Thymus (tissue), 14 donors: ENCODE measurements at places on chromosomes 3 and 15.

DNA sequence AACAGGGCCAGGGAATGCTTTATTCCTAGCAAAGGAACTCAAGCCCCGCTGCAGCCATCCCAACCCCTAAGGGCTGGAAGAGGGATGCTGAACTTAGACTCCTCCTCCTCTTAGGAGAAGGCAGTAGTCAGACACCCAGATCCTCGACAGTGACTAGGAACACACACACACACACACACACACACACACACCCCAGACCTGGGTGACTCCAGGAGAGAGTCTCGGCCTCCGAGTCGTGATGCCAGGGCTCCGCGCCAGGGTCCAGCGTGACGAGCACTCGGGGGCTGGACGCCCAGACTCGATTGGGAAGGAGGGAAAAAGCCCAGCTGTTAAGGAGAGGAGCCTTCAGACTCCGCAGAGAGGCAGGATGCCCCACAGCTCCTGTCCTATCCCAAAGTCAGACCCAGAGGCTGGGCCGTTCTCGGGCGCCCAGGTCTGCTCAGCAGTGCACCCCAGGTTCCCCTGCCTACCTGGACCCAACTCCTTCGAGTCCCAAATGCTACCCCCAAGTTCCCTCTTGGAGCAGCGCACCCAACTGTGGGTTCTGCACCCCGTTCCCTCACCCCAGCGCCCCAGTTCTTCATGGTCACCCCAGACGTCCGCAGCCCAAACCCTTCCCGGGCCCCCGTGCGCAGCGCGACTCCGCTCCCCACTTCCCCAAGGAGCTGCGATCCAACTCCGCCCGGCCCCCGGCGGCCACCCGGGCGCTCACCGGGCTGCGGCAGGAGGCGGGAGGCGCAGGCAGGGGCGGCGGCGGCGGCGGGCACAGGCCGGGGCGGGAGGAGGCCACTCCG lies 421 bp downstream of the BMF start:
- DNase-seq: no peak

DNA sequence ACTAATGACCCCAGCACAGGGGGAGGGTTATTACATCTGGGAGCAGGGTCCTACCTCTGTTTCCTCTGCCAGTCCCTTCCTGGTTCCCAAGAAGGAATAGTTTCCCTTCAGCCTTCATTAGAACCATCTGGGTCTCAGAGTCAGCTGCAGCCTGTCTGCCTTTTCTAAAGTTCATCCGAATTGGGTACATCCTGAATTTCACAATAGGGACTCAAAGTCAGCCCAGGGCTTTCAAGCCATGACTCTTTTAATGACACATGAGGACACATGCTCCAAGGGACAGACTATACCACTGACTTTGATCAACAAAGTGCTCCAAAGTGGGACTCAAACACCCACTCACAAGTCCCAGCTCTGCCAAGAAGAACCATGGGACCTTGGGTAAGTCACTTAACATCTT lies 12.7 kb upstream of the CRABP1 start:
- DNase-seq: no peak

GRCh38 chr15:44710236-44711095 lies 657 bp downstream of the PATL2 start:
- DNase-seq: peak; percentile 75

- DNase-seq: no peak
These were observed 1359.8 kb downstream of the ZPLD1 start for GRCh38 chr3:103794656-103795055.

GRCh38 chr3:184260724-184261269 lies 556 bp downstream of the CAMK2N2 start:
- no peak for DNase-seq

GRCh38 chr3:141699897-141700296 lies 38.2 kb upstream of the RNF7 start:
- DNase-seq: no peak

GRCh38 chr3:118809696-118810498 lies 224.7 kb downstream of the IGSF11 start:
- DNase-seq: no peak

DNA sequence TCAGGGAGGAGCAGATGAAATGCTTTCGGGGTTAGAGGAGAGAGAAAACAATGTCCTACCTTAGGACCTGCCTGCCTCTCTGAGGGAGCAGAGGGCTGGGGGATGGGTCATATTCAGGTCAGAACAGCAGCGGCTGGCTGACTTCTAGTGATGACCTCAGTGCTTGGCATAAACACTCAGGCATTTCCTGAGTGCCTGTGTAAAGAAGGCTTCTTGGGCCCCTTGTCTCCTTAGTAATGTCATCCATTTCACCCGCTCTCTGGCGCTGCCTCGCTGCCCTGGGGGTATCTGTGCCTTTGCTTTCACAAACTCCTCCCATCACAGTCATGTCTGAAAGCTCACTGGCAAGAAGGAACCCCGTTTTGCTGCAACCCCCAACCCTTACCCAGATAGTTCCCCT lies 82.9 kb upstream of the GSK3B start:
- DNase-seq: no peak

DNA sequence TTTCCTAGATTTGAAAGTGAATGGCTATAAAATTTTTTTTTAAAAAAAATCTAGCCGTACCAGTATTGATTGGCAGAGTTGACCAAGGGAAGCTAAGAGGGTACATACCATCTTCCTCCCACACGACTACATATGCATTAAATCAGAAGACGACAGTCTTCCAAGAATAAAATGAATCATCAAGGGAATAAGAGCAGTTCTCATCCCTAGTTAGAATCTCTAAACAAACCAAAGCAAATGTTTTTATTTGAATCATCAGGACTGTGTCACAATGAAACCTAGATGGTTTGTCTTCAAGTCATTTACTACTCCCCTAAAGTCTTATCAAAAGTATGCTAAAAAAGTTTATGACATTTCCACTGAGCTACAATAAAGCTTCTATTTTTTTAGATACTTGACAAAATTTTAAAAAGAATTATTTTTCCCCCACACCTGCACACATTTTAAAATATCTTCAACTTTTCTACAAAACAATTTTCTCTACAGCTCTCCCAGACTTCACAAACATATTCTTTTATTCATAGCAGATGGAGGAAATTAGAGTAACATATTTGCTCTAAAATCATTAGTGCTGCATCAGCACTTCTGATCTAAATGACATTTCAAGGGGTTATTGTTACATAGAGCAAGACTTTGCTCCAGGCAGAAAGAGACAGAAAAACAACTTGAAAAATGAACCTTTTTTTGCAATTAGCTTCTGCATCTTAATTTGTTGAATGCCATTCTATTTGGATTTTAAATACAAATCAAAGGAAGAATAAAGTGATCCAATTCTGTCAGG lies 547.1 kb downstream of the FHIT start:
- DNase-seq: no peak

- DNase-seq: no peak
These were observed 31.8 kb downstream of the PCOLCE2 start for GRCh38 chr3:142857056-142857455.

GRCh38 chr3:71511446-71511845 lies 72.1 kb downstream of the FOXP1 start:
- no peak for DNase-seq

DNA sequence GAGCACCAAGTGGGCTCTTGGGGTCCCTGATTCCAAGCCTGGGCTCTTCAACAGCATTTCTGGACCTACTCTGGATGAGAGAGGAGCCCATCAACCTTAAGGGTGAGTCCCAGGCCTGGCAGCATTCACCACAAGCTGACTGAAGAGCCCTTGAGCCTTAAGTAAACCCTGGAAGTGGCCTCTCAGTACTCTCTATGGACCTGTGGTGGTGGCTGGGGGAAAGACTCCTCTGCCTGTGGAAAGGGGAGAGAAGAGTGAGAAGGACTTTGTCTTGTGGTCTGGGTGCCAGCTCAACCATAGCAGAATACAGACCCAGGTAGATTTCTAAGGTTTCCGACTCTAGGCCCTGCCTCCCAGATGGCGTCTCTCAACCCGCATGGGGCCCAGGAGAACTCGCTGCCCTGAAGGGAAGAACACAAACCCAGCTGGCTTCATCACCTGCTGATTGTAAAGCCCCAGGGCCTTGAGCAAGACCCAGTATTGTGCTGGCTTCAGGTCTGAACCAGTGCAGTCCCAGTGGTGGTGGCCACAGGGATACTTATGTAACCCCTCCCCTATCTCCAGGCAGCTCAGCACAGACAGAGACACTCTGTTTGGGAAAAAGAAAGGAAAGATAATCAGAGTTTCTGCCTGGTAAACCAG lies 71.4 kb downstream of the TFDP2 start:
- DNase-seq: no peak

GRCh38 chr15:36896949-36897348 lies 203.4 kb downstream of the MEIS2 start:
- no peak for DNase-seq

DNA sequence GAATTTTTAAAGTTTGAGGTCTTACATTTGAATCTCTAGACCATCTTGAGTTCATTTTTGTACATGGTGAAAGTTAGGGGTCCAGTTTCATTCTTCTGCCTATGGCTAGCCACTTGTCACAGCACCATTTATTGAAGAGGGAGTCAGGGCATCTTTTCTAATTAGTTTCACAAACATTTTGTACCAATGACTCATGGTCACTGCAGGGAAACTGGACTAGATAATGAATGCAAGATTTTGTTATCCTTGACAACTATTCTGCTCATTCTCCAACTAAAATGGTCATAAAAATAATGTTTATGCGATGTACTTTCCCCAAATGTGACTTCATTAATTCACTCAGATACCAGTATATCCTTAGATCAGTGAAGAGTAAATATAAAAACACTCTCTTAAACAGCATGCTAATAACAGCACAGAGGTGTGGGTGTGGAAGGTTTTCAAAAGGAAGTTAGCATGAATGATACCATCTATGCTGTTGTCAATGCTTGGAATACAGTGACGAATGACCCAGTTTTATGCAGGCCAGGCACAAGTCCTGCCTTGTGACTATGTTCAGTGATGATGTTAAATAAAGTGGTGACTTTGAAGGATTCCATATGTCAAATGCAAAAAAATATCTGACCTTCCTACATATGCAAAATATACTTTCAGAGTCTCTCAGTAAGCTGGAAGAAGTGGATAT lies 314.9 kb upstream of the TMCO5A start:
- no peak for DNase-seq

DNA sequence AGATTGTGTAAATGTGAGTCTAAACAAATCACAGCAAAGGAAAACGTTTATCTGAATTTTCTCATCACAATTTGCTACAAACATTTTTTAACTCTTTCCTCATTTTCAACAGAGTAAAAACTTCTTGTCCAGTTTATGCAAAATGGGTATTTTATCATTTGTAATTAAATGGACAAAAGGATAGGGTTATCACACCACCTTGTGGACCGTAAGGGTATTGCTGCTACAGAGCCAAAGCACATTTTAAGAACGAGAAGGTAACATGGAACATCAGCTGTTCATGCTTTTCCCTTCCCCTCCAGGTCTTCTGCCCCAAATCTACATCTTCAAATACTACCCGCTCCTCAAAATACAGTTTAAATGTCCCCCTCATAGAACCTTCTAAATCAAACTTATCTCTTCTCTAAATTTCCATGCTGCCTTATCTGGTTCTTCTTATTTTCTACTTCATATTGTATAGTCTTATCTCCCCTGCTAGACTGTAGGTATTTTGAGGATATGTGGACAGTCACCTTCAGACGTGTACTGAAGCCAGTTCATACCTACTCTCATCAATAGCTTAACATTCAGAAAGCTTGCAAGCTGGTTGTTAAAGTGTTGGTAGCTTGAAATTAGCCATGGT lies 12.8 kb upstream of the SETMAR start:
- DNase-seq: peak; percentile 37

DNA sequence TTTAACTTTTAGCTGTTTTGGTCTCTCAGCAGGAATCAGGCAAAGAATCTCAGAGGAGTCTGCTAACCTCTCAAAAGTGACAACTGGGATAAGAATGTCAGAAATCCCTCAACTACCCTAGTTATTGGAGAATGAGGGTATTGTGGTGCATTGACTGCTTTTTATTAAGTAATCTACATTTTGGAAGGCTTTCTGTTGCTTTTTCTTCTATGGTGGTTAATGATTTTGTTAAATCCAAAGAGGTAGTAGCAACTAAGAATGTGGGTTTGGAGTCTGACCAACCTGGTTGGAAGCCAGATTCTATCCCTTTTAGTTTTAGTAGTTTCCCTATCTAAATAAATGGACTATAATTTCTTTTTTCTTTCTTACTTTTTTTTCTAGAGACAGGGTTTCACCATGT lies 94.7 kb upstream of the RNF7 start:
- DNase-seq: no peak

GRCh38 chr3:41920406-41920965 lies 41.4 kb downstream of the ULK4 start:
- DNase-seq: no peak

- DNase-seq: no peak
These were observed 35.6 kb downstream of the ALCAM start for GRCh38 chr3:105402287-105402801.

GRCh38 chr3:134883697-134884385 lies 88.8 kb downstream of the EPHB1 start:
- DNase-seq: no peak

GRCh38 chr3:129415378-129415777 lies 13.1 kb downstream of the EFCAB12 start:
- DNase-seq: no peak

DNA sequence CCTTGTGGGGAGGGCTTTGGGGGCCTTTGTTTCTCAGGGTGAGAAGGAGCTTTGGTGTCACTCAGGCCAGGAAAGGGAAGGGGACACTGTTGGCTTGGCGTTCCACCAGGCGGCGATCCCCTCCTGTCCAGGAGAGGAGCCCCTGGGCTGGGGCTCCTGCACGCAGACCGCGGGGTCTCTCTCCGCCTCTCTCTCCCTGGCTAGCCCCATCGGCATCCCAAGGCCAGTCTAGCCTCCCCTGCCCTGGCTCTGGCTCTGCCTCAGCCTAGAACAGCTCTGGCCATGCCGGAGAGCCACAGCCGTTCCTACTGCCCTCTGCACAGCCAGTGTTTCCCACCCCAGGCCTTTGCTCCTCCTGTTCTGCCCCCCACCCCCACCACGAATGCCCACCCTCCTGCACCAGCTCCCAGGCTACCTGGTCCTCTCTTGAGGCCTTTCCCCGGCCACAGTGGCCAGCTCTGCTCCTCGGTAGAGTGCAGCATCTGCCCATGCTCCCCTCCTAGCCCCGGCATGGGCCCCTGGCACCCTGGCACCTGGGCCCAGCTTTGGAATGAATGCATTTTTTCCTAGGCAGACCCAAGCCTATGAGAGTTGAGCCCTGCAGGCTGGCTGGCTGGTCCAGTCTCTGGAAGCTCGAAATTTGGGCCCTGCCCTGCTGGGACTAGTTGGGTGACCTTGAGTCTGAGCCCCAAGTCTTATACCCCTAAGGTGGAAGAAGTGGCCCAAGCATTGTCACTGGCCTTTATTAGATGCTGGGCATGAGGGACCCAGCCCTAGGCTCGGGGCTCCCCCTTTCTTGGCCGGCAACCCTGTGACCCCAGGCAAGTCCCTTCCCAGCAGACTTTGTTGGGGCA lies 2.4 kb downstream of the PLXNA1 start:
- no peak for DNase-seq

DNA sequence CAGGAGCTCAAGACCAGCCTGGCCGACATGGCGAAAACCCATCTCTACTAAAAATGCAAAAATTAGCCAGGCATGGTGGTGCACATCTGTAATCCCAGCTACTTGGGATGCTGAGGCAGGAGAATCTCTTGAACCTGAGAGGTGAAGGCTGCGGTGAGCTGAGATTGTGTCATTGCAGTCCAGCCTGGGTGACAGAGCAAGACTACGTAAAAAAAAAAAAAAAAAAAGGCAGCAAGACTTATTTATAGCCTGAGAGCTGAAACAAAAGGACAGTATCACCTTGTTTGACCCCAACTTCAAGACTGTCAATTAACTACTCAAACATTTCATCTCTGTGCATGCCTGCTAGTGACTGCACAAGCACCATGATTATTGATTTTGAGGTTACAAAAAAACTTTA lies 478.9 kb upstream of the GBE1 start:
- DNase-seq: no peak
